OCI-M1 (cell line): ENCODE measurements at places on chromosomes 11 and 22.

DNA sequence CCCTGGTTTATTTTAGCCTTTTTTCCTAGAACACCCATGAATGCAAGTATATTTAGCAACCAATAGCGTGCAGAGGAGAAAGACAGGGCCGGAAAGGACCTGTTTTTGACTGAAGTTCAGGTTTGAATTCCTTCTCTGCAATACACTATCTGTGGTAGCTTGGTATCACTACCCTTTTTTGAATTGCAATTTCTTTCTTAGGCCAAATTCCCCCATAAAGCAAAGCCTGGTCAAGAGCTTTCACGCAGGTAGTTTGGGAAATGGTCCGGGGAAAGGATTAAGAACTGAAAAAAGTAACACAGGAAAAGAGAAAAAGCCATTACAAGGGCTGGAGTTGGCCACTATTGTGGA lies 38.8 kb upstream of the PAMR1 start:
- no peak for DNase-seq

- no peak for DNase-seq
Observed at GRCh38 chr11:15412054-15412453, 297.3 kb downstream of the INSC start.

DNA sequence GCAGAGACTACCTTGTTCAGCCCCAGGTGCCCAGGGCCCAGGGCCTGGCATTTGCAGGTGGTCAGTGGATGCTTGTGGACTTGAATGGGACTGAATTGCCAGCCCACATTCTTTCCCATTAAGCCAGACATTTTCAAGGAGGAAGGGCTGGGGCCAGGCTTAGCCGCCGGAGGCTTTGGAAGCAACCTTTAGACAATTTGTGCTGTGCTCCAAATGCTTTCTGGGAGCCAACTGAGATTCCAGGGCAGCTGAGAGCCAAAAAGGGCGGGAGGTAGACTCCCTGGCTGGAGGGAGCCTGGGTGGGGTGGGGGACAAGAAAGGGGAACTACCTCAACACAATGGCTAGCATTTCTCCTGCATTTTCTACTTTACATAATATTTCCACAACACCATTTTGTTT lies 54.8 kb upstream of the TIMP3 start:
- DNase-seq = no peak

GRCh38 chr11:126743628-126744027 lies 256.9 kb downstream of the KIRREL3 start:
- DNase-seq = no peak

GRCh38 chr11:106333678-106334077 lies 256.2 kb downstream of the AASDHPPT start:
- no peak for DNase-seq

DNA sequence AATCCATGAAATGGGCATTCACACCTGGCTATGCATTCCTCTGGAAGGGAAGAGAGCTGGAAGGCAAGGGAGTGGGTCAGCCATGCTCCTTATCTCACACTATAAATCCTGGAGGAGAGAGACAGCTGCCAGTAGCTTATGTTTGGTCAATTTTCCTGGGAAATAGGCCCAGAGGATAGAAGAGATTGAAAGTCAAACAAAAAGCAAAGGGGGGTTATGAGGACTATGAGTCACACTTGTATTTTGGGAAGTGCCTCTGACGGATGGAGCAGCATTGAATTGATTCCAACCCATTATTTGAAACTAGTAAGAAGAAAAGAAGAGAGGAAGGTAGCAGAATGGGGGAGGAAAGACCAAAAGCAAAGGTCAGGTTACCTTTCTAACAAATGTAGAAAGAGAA lies 25.0 kb downstream of the SNX19 start:
- no peak for DNase-seq

GRCh38 chr22:45975164-45976161 lies 1.5 kb downstream of the WNT7B start:
- DNase-seq = no peak

DNA sequence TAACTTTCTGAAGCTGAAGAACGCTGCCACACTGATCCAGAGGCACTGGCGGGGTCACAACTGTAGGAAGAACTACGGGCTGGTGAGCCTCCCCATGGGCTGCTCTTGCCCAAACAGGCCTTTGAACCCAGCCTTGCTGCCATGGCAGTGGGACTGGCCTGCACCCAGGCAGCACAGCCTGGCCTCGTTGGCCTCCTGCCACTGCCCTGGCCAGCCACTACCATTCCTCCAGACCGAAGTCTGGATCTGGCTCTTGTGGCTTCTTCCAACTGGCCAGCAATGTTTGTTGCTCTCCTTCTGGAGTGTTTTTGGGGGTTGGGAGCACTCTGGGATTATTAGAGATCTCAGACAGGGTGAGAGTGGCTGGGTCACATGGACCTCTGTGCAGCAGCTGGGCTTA lies 51.0 kb downstream of the MYO7A start:
- no peak for DNase-seq

DNA sequence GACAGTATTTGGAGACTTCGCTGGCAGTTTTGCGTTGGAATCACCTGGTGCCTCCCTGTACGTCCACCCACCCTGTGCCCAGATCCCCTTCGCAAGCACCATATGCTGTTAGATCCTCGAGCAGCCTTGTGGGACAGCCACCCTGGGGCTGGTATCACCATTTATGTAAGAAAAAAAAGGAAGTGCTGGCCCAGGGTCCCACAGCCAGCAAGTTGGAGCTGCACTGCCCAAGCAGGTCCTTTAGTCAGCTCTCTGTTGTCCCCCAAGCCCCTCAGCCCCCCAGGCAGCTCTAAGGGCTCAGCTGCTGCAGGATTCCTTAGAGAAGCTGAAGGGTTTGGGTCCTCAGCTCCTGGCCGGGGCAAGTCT lies 80.3 kb downstream of the FBLN1 start:
- DNase-seq = no peak

GRCh38 chr11:12971955-12972354 lies 37.2 kb upstream of the RASSF10 start:
- DNase-seq = no peak

DNA sequence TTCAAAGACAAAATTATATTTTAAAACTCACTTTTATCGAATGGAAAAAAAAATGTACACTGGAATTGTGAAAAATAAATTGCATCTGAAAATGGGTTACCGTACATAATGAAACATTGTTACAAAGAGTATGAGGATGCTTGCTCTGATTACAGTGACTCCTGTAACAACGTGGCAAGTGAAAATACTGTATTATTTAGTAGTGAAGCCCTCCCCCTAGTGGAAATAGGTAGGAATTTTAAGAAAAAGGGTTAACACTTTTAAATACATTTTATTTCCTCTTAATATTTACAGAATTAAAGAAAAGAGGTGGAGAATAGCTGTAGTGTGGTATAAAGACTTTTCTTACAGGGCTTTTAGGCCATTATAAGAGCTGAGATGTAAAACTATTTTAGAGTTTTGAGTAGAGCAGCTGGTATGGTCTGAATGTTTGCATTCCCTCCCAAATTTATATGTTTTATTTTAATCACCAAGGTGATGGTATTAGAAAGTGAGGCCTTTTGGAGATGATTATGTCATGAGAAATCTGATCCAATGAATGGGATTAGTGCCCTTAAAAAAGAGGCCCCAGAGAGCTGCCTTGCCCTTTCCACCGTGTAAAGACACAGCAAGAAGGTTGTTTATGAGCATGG lies 25.2 kb downstream of the FAM76B start:
- peak; percentile 74 for DNase-seq

DNA sequence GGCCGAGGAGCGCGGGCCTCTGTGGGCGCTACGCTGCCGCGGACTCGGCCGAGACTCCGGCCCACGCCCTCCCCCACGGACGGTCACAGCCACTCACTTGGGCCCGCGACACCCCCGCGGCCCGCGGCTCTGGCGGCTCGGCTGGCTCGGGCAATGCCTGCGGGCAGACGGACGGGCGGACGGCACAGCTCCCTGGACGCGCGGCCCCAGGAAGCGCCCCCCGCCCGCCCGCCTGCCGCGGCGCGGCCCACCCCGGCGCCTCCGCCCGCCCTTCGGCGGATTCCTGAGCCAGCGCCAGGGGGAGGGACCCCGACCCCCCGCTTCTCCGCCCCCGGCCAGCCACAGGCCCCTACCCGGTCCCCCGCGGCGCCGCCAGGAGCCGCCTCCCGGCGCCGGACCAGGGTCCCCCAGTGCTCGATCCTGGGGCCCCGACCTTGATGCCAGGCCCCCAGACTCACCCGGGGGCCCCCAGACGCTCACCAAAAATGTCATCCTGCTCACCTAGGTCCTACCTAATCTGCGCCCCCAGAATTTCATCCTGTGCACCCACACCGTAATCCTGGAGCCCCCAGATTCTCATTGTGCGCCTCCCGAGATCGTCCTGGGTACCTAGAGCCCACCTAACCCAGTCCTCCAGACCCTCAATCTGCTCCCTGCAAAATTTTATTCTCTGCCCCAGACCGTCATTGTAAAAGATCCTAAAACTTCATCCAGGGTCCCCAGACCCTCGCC lies at the start of gene EFEMP2:
Gene EFEMP2, minus strand, starts transcription at position 215 of the 732 bp plus-strand sequence. CDS start 446 bp downstream, outside the sequence.
- DNase-seq = no peak

DNA sequence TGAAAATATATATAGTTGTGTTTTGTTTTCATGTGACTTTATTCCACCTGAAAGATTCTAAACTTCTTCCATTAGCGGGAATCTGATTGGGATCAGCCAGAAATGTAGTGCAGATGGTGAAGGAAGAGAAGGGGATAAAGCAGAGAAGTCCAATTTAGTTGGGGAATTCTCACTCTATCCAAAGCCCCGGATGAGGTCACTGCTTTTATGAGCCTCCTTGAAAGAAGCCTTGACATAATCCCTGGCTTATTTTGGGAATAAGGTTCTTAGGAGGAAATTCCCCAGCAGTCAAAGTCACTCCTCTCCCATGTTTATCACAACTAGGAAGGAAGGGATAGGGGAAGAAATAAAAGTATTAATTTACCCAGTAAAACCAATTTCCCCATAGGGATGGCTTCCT lies 41.1 kb downstream of the OSBP start:
- no peak for DNase-seq

- no peak for DNase-seq
Observed at GRCh38 chr11:623999-624704, 603 bp downstream of the CDHR5 start.

- no peak for DNase-seq
Observed at GRCh38 chr11:16421826-16422225, 65.5 kb upstream of the SOX6 start.

DNA sequence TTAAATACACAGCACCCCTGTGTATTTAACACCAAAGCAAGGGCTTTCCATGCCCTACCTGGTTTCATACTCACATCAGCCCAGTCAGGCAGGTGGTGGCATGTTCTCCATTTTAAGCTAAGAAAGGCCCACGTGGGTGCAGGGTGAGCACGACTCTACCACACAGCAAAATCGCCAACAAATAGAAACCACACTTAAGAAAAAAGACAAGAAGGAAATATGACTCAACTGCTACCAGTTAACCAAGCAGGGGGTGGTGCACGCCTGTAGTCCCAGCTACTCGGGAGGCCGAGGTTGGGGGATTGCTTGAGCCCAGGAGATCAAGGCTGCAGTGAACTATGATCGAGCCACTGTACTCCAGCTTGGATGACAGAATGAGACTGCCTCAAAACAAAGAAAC lies 35.2 kb upstream of the TFIP11 start:
- DNase-seq = no peak

- peak; percentile 9 for DNase-seq
Observed at GRCh38 chr11:58867556-58867955, 23.1 kb upstream of the GLYATL2 start.

DNA sequence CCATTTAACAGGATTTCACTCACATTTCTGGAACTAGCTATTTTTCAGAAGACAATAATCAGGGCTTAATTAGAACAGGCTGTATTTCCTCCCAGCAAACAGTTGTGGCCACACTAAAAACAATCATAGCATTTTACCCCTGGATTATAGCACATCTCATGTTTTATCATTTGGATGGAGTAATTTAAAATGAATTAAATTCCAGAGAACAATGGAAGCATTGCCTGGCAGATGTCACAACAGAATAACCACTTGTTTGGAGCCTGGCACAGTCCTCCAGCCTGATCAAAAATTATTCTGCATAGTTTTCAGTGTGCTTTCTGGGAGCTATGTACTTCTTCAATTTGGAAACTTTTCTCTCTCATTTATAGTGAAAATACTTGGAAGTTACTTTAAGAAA lies 9.2 kb downstream of the PRSS23 start:
- no peak for DNase-seq

- peak; percentile 16 for DNase-seq
Observed at GRCh38 chr11:103794262-103794661, 242.2 kb upstream of the DDI1 start.
